Spinal cord (tissue), 10 donors: ENCODE measurements at places on chromosomes 12 and 14. TPM values are rescaled to one million over a fixed set of nuclear protein-coding genes. Genes with fewer than 3 reads are reported as not detected.
A peak's percentile ranks its signal among the peaks of the same experiment; 100 is the strongest.

DNA sequence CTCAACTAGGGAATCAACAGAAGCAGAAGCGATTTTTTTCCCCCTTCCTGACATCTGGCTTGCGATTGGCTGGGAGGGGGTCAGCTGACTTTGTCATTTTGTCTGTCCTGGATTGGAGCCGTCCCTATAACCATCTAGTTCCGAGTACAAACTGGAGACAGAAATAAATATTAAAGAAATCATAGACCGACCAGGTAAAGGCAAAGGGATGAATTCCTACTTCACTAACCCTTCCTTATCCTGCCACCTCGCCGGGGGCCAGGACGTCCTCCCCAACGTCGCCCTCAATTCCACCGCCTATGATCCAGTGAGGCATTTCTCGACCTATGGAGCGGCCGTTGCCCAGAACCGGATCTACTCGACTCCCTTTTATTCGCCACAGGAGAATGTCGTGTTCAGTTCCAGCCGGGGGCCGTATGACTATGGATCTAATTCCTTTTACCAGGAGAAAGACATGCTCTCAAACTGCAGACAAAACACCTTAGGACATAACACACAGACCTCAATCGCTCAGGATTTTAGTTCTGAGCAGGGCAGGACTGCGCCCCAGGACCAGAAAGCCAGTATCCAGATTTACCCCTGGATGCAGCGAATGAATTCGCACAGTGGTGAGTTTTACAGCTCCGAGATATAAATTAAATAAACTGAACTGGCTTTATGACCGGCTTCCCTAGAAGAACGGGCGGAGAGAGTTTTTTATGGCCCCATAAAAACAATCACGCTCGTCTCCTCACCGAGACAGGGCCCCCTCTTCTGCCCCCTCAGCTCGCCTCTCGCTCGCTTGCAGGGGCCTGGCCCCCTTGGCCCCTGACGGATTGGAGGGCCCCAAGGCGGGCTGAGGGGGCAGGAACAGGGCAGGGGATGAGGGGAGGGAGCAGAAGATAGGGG, at the start of gene HOXC6:
TSS of gene HOXC6 (plus strand) at position 127 of the 888 bp plus-strand sequence. CDS start at position 209, 82 bp downstream.
- DNase-seq, result no peak

GRCh38 chr12:40947797-40948196, 240.3 kb upstream of the PDZRN4 start:
- no peak for DNase-seq

DNA sequence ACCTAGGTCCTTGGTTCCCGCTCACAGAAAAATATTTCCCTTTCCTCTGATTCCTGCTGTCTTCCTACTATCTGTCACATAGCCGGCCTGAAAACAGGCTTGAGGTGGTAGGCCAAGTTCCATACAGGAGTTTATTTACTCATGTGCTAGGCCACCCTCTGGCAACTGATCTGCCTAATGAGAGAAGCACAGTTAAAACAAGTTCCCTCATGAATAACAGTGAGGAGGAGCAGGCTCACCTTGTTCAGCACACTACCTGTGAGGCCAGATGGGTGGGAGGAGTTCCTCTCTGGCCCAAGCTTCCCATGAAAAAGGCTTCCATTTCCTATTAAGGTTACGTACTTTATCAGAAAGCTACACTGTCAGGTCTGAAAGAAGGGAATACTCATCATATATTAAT, 206.0 kb downstream of the MYRFL start:
- no peak for DNase-seq

- DNase-seq, result no peak
These were observed 6.1 kb upstream of the SNAPC1 start for GRCh38 chr14:61756135-61756534.

DNA sequence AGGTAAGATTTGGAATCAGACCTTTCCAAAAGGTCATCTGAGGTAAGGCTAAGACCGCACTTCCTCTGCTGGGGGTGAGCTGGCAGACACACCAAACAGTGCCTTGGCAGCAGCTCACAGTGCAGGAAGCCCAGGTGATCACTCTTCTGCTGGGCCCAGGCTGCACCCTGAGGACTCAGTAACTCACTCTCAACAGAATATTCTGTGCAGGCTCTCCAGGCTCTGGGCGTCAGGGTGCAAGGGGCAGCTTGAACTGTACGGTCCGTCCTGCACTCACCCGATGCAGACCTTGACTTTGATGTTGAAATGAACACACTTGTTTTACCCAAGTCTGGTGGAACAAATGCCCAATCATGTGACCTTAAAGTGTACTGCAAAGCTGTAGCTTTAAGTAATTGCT, 6.0 kb downstream of the ALKBH2 start:
- DNase-seq, result no peak

GRCh38 chr12:101866615-101867373, 10.6 kb upstream of the DRAM1 start:
- DNase-seq, result no peak

DNA sequence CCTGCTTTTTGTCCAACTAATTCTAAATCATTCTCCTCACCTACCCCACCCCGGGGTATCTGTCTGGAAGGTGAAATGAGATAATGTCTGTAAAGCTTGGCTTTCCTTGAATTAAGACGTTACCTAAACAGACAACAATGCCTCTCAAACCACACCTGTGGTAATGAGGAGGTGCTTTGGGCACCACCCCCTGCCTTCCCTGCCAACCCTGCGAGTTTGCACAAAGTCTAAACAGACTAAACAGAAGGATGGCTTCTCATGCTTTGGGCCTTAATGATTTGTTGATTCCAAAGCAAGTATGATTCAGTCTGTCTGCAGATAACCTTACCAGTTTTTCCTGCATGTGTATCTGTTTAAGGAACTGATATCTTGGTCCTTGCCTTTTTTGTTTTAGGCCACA, 82.4 kb downstream of the ZFC3H1 start:
- DNase-seq, result no peak

GRCh38 chr12:24943947-24944600, 4.8 kb downstream of the BCAT1 start:
- no peak for DNase-seq

DNA sequence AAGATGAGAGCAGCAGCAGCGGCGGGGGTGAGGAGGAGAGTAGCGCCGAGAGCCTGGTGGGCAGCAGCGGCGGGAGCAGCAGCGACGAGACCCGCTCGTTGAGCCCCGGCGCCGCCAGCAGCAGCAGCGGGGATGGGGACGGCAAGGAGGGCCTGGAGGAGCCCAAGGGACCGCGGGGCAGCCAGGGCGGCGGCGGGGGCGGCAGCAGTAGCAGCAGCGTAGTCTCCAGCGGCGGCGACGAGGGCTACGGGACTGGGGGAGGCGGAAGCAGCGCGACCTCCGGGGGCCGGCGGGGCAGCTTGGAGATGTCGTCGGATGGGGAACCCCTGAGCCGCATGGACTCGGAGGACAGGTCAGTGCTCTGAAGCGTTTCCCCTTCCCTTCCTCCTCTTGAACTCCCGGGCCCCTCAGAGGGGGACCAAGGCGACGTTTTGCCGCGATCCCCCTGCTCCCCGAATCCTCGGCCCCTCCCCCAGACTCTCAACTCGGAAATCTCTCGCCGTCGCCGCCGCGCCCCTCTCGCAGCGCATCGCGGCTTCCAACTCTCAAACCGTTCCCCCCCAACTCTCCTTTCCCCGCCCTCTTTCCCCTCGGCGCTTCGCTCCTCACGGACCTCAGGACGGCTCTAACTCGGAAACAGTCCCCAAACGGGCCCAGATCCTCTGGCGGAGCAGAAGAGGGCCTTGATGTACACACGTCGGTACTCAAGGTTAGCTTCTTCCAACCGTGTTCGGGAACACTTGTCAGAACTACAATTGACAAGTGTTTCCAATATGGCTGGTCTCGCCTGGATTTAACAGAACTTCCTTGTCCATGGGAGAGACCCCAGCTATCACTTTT, 947 bp downstream of the AEBP2 start:
- peak; percentile 48 for DNase-seq

GRCh38 chr12:77724367-77724957, 106.2 kb upstream of the NAV3 start:
- peak; percentile 64 for DNase-seq

DNA sequence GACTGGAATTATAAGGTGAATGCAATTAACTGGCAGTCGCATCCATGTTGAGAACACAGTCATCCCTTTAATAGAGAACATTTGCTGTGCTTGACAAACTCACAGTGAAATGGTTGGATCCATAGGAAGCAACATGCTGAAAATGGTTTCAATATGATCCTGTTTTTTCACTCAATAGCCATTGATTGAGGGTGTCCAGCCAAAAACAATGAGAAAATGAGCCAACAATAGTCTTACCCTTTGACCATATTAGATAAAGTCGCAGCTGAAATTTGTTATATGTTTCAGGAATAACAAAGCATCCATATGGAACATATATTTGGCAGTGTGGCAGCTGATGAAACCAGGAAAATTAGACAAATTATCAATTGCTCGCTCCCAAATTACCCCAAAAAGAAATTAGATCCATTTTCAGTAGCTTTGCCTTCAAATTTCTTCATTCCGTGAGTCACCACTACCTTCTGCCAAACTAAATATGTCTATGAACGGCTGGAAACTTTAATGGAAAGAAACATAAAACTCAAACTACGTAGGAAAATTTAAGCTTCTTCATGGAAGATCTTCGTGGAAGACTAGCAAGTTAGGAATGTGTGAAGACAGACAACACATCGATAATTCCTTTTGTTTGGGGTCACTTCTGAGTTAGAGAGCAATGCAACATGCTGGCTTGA, 17.4 kb downstream of the IGF1 start:
- DNase-seq, result no peak

DNA sequence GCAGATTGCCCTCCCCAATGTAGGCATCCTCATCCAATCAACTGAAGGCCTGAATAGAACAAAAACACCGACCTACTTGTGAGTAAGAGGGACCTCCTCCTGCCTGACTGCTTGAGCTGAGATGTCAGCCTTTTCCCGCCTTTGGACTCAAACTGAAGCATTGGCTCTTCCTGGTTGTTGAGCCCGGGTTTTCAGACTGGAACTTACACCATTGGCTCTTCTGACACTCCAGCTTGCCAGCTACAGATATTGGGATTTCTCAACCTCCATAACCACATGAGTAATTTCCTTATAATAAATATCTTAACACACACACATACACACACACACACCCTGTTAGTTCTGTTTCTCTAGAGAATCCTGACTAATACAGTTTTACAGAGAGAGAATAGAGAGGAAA, 173.4 kb upstream of the NTF3 start:
- DNase-seq, result no peak

- DNase-seq, result no peak
These were observed 67.9 kb upstream of the ATF1 start for GRCh38 chr12:50695961-50696360.

The EPYC gene
- 0.17 TPM for total RNA-seq

The NKX2-1 gene
- 0.39 TPM for total RNA-seq

The BBOF1 gene
- total RNA-seq, result 23.1 TPM

The SOX5 gene
- 48.8 TPM for total RNA-seq

The KERA gene
- total RNA-seq, result 2.4 TPM

The C1RL gene
- total RNA-seq, result 8.0 TPM
